ENCODE measurements at places on chromosomes 12 and 14.
A peak's percentile ranks its signal among the peaks of the same experiment; 100 is the strongest.

- peak; percentile 9 for DNase-seq
Observed at GRCh38 chr12:89350630-89351488, 1.4 kb downstream of the DUSP6 start.

- DNase-seq, result no peak
Observed at GRCh38 chr14:69537900-69538299, 36.8 kb downstream of the CCDC177 start.

- no peak for DNase-seq
Observed at GRCh38 chr14:92473261-92473968, 40.2 kb upstream of the RIN3 start.

DNA sequence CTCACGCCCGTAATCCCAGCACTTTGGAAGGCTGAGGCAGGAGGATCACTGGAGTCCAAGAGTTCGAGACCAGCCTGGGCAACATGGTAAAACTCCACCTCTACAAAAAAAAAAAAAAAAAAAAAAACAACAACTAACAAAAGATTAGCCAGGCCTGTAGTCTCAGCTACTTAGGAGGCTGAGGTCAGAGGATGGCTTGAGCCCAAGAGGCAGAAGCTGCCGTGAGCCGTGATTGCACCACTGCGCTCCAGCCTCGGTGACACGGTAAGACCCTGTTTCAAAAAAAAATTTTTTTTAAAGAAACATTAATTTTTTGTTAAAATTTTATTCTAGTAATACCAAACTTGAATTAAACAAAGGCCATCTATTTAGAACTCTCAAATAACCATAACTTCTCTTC is 77.8 kb downstream of the PPP2R5E start:
- no peak for DNase-seq

DNA sequence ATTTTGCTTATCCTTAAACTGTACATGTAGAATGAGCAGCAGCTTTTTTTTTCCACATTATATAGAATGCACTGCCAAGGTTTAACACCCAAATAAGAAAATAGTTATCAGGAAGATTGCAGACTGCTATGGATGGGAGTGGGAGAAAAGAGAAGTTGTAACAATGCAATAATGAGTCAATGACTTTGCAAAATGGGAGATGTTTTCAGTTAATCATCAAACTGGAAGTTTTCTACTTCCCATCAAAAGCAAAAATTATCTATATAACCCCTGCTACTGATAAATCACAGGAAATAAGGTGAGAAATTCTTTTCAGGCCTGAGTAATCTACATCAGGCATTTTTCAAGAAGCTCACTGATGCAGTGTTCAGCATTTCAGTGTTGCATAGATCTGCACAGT is 309.1 kb downstream of the GXYLT1 start:
- DNase-seq, result no peak

DNA sequence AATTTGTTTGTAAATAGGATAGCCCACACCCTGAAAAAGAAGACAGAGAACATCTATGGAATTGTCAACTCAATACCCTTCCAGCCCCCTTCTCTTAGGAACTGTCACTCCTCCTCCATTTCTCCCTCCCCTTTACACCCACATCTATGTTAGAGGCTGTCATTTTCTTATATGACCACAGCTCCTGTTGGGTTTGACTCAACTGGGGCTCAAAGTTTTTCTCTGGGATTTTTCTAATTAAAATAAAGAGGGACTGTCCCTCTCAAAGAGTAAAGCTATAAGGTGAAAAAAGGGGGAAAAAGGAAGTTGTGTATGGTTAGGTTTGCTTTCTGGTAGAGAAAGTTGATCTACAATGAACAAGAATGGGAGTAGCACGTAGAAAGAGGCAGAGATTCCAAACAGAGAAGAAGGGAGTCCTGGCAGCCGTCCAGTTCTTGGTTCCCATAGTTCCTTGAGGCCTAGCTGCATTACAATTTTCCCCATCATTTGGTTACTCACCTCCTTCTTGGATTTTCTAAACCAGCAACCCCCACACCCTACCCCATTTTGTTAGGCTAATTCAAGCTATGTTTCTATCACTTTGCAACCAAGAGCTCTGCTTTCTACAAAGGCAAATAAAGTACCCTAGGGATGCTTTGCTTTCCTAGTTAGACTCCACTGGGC is 44.3 kb upstream of the STK38L start:
- DNase-seq, result no peak

DNA sequence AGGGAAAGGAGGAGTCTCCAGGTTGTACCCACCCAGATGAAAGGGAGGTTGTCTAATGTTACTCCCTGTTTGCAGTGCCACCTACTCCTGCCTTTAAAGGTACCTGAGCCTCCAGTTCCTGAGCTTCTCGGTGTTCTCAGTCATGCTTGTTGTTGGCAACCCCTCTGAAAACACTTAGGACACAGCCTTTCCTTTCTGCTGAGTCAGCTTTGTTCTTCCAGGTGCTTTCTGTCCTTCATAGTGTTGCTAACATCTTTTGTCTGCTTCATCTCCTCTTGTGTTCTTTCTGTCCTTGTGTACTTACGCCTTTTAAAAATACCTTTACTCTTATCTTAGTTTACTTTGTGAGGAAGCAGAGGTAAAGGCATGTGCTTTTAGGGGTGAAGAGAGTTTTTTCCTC is 97.0 kb upstream of the NEDD1 start:
- no peak for DNase-seq

GRCh38 chr14:20782280-20782890 is 1.3 kb downstream of the RNASE6 start:
- no peak for DNase-seq

GRCh38 chr12:109946505-109946904 is 46.4 kb downstream of the TCHP start:
- no peak for DNase-seq

GRCh38 chr14:68800390-68800789 is 7.5 kb upstream of the ZFP36L1 start:
- no peak for DNase-seq

- no peak for DNase-seq
Observed at GRCh38 chr12:14290951-14291350, 74.5 kb upstream of the ATF7IP start.

DNA sequence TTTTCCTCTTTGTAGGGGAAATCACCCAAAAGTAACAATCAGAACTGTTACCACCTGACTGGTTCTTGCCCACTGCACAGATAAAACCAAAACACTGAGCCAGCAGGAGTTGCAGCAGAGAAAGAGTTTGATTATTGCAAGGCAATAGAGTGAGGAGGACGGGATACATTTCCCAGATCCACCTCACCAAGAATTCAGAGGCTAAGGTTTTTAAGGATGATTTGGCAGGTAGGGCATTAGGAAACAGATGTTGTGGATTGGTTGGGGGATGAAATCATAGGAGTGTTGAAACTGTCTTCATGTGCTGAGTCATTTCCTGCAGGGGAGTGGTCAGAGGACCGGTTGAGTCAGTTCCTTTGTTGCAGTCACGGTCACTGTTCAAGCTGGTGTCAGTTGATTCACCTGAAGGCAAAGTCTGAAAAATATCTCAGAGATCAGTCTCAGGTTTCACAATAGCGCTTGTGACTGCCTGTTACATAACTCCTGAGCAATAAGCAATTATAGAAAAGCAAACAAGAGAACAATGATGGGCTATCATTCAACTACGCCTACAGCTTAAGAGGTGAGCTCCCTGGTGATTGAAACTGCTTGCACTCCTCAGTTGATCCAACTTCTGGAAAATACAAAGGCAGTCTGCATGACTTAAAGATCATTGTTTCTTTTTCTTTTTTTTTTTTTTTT is 20.3 kb upstream of the AMN1 start:
- DNase-seq, result peak; percentile 27

GRCh38 chr12:5488626-5488955 is 56.7 kb downstream of the NTF3 start:
- no peak for DNase-seq

- no peak for DNase-seq
Observed at GRCh38 chr14:71551291-71551950, 380.8 kb upstream of the RGS6 start.

- DNase-seq, result no peak
Observed at GRCh38 chr12:54273981-54274380, 5.9 kb downstream of the CBX5 start.

GRCh38 chr14:33945210-33946088 is 5.4 kb downstream of the EGLN3 start:
- no peak for DNase-seq

DNA sequence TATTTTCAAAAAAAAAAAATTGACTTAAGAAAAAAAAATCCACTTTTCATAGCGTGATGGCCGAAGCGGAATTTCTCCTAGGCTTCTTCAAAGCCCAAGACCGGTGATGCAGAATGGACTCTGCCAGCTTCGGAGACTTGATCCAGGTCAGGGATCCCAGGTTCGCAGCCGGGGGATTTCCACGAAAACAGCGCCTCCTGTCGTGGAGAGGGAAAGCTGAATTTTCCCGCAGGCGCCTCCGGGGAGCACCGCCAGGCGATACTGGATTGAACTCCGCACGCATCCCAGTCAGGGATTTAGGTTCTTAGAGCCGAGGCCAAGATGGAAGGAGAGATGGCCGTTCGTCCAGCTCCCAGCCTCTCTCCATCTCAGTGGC is 2.1 kb downstream of the TTC6 start:
- DNase-seq, result no peak

DNA sequence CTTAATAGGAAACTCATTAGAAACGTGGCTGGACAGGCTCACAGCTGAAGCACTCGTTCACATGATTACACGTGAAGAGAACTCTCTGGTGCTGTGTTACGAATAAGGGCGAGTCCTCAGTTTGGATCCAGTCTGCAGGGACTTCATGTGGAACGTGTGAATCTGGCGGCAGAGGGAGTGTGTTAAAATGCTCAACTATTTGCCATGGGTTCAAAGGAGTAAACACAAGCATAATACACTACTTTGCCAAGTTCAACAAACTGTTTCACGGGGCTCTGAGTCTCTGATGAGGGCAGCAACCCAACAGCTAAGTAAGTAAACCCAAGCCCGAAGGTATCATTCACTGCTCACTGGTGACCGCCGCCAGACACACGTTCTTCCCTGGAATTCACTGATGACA is 42.4 kb downstream of the NUAK1 start:
- DNase-seq, result no peak

DNA sequence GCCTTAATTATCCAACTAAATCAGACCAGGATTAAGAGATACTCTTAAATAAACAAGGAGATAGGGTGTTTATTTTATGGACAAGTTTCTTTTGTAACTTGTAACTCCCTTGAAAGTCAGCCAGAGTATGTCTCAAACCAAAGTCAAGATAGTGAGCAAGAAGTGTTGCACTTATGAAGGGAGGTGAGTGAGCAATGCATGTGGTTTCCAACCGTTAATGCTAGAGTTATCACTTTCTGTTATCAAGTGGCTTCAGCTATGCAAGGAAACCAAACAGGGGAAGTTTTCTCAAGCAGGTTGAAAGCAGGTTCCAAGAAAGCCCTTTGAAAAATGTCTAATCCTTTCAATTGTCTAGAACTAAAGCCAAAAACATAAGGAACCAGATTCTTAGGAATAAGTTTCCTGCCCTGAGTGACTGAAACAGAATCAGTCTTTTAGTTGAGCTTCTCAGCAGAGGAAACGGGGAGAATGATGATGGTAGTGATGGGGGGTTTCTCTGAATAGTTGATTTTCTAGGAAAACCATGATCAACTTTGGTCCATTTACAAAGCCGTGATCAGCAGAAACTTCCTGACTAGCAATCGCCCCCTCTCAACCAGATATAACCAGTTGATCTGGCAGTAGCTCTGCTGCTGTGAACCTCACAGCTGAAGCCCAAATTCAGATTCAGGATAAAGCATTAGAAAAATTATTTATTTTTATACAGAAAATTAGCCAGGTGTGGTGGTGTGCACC is 128.4 kb downstream of the DAD1 start:
- DNase-seq, result no peak

GRCh38 chr12:4787965-4788364 is 67.8 kb downstream of the GALNT8 start:
- no peak for DNase-seq

- no peak for DNase-seq
Observed at GRCh38 chr12:7994731-7995205, 37.7 kb upstream of the FOXJ2 start.

GRCh38 chr12:77724367-77724957 is 106.2 kb upstream of the NAV3 start:
- no peak for DNase-seq

Measured in activated CD4-positive, alpha-beta T cell treated with anti-CD3 and anti-CD28 coated beads, Interleukin-2, amount 50 U/mL, for 24 hours (primary cell).